Effector memory CD8-positive, alpha-beta T cell (primary cell): ENCODE measurements at places on chromosomes 13 and 19.

DNA sequence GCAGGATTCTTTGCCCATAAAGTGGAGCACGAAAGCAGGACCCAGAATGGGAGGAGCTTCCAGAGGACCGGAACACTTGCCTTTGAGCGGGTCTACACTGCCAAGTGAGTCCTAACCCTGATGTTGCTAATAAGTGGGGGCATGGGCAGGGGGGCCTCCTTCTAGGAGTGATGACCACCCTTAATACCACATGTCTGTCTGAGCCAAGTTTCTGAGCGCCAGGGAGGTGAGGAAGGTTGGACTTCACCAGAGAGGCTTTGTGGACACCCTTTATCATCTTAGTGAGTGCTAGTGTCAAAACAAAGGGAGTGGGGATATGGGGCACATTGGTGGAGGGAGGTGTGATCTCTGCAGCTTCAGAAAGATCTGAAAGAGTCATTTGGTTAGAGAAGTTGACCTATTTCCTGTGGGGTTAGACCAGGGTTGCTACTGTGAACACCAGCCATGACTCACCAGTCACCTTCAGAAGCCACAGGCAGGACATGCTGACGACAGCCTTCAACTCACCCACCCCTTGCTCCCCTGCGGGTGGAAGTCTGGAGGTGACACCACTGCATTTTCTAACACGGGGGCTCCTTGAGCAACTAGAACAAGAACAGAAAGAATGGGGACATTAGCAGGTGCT, 8.8 kb downstream of the ALOX5AP start:
- DNase-seq: peak; percentile 84

- no peak for DNase-seq
Observed at GRCh38 chr13:94859278-94859691, 146.9 kb upstream of the SOX21 start.

DNA sequence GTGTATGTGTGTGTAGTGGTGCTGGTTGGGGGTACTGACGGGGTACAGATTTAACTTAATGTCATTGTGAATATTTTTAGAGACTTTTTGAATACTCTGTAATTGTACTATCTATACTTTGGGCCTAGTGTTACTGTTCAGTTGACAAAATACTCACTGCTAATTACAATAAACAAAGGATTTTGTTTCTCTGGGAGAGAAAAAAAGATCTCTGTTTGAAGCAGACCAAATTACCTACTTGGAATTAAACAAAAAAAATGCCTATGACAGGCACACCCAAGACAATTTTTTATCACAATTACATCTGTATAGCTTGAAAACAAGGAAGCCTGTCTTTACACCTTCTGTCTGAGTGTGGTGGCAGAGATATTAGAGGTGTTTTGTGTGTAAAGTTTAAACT, 45.1 kb downstream of the OLFM4 start:
- no peak for DNase-seq

GRCh38 chr19:3970313-3970807, 539 bp downstream of the DAPK3 start:
- no peak for DNase-seq

DNA sequence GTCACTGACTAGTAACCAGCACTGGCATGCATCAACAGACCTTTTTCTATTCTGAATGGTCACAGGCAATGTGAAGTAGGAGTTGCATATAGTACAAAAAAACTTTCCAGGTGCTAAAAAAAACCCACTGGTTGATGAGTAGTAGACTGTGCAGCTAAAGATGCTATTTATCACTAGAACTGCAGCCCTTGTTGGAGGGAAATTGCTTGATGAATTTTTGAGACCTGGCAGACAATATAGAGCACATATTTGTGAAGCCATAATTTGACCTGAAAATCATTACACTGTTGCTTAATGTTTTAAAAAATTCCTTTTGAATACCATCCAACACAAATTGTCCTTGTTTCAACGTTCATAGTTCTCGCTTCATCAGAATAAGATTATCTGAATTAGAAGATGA, 441.0 kb downstream of the KLF12 start:
- no peak for DNase-seq

DNA sequence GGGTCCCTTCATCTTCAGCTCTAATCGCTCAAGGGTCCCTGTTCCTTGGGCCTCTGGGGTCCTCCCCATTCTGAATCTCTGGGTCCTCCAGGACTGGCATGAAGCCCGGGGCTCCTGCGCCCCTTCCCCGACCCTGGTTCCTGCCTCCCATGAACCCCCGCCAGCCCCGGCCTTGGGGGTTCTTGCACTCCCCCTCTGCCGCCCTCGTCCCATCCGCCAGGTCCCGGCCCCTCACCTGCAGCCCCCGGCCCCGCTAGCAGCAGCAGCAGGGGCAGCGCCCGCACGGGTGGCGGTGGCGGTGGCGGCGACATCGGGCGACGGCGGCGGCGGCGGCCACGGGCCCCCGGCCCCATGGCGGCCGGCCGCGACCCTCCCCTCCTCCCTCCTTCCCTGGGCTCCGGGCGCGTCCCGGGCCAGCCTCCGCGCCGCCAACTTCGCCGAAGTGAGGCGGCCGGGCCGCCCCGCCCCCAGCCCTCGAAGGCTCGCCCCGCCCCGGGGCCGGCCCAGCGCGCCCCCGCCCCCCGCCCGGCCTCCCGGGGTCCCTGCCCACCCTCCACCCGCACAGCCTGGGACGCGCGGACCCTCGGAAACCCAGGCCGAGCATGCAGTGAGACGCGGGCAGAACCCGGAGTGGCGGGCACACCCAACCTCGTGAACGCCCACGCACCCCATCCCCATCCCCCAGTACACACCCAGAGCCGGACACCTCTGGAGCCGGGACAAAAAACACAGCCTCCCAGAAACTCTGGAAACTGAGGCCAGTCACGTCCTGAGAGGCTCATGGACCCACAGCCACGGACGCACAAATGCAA, at the start of gene NOTCH3:
NOTCH3 (minus strand) TSS at position 443 of the 812 bp plus-strand sequence; CDS start at position 353, 90 bp downstream.
- no peak for DNase-seq

DNA sequence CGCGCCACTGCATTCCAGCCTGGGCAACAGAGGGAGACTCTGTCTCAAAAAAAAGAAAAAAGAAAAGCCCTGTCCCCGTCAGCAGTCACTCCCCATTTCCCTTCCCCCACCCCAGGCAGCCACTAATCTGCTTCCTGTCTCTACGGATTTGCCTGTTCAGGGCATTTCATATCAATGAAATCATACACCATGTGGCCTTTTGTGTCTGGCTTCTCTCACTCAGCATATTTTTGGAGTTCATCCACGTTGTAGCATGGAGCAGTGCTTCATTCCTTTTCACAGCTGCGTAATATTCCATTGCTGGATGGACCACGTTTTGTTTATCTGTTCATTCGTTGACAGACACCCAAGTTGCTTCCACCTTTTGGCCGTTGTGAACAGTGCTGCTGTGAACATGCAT, 36.1 kb upstream of the KLF2 start:
- no peak for DNase-seq

DNA sequence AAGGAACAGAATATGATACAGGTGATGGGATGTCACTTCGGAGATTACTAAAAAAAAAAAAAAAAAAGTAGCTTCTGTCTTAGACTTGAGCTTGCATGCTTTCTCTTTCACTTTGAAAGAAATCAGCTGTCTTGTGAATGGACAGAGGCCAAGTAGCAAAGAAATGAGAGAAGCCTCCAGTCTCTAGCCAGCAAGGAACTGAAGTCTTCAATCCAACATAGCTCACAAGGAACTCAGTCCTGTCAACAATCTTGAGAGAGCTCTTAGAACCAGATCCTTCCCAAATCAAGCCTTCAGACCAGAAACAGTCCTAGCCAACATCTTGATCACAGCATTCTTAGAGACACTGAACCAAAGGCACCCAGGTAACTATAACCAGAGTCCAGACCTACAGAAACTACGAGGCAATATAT, 7.7 kb downstream of the N4BP2L2 start:
- DNase-seq: no peak

DNA sequence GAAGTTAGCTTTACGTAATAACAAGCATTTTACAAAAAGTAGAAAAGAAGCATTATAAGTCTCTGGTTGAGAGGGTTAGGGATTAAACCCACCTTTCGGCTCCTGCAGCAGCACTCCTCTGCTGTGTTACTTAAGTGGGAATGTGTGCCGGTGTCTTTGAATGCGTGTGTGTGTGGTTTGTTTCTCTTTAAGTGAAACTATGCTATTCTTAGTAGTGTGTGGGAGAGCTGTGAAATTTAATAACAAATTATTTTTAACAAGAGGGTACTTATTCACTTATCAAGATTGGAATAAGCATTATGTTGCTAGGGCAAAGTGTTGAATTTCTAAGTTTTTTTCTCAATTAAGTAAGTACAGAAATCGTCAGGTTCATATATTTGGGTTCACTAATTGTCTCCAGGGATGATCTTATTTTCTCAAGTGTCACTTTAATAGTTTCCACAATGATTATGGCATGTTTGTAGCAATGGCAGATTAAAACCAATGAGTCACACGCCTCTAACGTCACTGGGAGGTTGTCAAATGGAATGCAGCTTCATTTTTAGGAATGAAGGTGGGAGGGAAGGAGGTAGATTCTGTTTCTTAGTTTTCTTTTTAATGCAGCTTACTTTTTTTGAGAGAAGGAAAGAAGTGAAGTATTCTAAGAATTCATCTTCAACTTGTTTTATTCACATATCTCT, 151.3 kb downstream of the LMO7 start:
- no peak for DNase-seq

- DNase-seq: no peak
Observed at GRCh38 chr19:5032101-5032967, 63.4 kb downstream of the KDM4B start.

DNA sequence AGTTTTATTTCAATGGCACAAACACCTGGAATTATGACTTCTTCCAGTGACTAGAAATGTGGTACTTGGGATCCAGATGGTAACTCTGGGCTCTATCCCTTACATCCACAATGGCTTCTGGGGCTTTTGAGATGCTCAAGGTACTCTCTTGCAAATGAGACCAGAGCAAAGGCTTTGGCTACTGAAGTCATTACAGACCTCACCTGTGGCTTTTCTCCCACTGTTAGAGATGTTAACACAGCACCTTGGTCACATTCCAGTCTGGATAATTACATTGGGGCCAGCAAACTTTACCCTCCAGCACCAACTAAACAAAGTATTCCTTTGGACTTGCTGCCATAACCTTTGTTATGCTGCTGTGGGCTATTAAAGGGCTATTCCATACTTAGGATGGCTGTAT, 6.1 kb downstream of the ENOX1 start:
- no peak for DNase-seq

GRCh38 chr13:41851351-41851750, 109.6 kb downstream of the VWA8 start:
- DNase-seq: no peak

GRCh38 chr19:10353793-10354391, 14.5 kb upstream of the ICAM3 start:
- DNase-seq: no peak

- DNase-seq: no peak
Observed at GRCh38 chr13:30026093-30026492, 175.7 kb upstream of the UBL3 start.

DNA sequence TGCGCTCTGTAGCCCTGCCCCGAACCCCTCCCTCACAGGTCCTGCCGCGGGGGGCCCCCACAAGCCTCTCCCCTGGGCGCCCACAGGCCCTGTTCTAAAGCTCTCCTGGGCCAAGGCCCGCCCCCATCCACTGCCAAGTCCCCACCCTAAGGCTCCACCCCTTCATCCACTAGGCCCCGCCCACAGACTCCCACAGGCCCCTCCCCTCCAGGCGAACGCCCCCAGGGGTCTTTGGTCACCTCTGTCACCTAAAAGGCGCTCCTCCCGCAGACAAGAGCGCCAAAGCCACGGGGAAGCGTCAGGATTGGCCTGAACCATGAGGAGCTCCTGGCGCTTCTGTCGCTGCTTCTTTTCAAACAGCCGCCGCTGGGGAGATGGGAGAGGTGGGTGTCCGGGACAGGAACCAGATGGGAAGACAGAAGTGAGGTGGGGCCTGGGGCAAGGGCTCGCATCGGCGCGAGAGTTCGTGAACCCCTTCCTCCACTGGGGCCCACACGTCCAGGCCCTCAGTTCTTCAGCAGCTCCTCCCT, 2.3 kb downstream of the TULP2 start:
- DNase-seq: no peak

DNA sequence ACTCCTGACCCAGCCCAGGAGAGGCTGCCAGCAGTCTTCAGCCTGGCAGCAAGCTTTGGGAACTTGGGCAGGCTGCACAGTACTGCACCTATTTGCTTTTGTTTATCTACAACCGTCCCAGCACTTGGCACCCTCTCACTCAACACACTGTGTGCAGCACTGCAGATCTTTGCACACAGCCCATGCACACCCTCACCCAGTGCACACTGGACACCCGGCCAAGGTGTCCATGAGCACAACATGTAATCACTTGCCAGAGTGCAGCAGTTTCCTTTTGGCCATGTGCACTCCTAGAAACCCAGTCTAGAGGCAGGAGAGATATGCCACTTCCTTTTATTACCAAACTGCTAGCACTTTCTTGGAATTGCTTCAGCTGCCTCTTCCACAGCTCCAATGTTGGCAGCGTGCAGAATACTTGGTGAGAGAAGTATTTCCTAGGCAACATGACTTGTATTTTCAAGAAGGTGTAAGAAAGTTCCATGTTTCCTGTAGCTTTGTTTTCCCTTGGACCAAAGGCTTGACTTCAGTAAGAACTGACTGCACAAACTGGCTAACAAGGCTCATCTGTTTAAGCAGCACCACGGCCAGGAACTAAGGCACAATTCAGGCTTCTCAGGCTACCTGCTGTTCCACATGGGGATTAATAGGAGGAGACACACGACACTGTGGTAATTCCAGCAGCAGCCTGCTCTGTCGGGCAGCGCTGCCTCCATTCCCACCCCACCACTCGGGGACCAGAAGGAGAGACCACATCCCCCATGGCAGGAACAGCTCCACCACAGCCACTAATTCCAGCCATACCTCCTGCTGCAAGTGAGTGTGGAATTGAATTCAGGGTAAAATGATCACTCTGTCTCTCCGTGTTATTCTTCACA, 15.3 kb downstream of the ATP7B start:
- no peak for DNase-seq

DNA sequence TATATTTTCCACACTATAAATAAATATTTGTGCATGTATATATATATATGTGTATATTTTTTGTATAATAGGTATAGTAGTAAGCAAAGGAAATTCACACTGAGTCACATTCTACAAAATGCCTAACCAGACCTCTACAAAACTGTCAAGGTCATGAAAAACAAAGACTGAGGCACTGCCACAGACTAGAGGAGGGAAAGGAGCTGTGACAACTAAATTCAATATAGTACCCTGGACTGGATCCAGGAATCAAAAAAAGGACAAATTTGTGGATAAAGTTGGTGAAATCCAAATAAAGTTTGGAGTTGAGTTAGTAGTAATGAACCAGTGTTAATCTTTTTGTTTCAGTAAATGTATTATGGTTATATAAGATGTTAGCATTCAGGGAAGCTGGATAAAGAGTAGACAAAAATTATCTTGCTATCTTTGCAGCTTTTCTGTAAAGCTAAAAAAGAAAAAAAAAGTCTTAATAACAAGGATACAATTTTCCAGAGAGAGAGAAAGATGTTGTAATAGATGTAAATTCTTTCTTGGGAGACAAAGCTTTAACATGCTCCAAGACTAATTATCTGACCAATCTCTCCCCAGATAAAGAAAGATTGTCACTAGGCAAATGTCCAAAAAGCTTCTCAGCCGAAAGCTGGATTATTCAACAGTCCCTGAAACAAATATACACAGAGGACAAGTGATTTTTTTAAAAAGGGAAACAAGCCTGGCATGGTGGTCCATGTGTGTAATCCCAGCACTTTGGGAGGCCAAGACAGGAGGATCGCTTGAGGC, 19.1 kb downstream of the SYDE1 start:
- no peak for DNase-seq

- DNase-seq: no peak
Observed at GRCh38 chr13:106998664-106999063, 430.7 kb upstream of the ARGLU1 start.

GRCh38 chr13:107992542-107992941, 222.8 kb downstream of the LIG4 start:
- DNase-seq: no peak

GRCh38 chr19:15354566-15355296, 22.4 kb upstream of the BRD4 start:
- DNase-seq: no peak
